Upper lobe of right lung (tissue), 1 donor: ENCODE measurements at places on chromosomes 11 and 22. TPM values are rescaled to one million over a fixed set of nuclear protein-coding genes. Genes with fewer than 3 reads are reported as not detected.

GRCh38 chr11:7252683-7253213 is 1.0 kb downstream of the SYT9 start:
- H3K4me1 ChIP-seq, result peaks cover 7% of the 10 kb centered on the region
- H3K36me3 ChIP-seq, result no peaks in the 10 kb centered on the region
- DNase-seq, result peak; percentile 56
- H3K4me3 ChIP-seq, result peak overlapping the region; percentile 50
- H3K27ac ChIP-seq, result no peak overlapping the region

RAB36 gene
- total RNA-seq, result 3.8 TPM

DNA sequence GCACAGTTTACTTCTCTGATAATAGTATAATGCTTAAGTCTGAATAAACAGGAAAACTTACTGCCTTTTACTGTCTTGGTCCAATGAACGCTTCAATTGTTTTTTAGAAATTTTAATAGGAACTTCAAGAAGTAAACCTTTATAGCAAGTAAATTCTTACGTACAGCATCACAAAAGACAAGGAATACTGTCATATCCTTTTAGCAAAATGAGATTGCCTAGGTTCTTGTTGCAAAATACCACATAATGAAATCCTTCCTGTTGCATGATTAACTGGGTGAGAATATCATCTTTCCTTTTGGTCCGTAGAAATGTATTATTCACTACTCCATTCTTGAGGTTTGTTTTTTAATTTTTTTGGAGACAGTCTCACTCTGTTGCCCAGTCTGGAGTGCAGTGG is 22.3 kb upstream of the HIKESHI start:
- H3K4me3 ChIP-seq, result no peak overlapping the region
- H3K27ac ChIP-seq, result no peak overlapping the region
- peaks cover 15% of the 10 kb centered on the region for H3K4me1 ChIP-seq
- H3K27me3 ChIP-seq, result no peaks in the 10 kb centered on the region
- H3K36me3 ChIP-seq, result peaks cover 33% of the 10 kb centered on the region

PANX2 gene
- total RNA-seq, result 3.0 TPM

SYTL2 gene
- total RNA-seq, result 36.5 TPM

DNA sequence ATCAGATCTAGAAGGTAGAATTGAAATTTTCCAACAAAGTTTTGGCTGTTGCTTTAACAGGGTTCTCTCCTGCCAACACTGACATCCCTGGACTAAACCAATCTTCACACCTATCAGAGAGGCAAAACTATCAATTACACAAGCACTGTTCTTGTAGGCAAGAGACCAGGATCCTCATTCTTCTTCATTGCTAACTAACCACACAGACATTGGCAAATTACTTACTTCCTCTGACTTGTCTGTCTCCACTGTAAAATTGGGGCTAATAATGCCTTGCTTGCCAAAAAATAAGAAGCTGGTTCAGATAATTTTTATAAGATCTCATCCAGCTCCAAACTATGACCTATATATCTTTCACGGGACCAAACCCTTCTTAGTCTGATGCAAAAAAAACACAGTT is 93.8 kb upstream of the DDI1 start:
- no peaks in the 10 kb centered on the region for H3K27me3 ChIP-seq
- H3K36me3 ChIP-seq, result no peaks in the 10 kb centered on the region
- no peak overlapping the region for H3K27ac ChIP-seq

- H3K27ac ChIP-seq, result no peak overlapping the region
- no peak overlapping the region for H3K4me3 ChIP-seq
- DNase-seq, result no peak
- H3K4me1 ChIP-seq, result peaks cover 11% of the 10 kb centered on the region
- no peaks in the 10 kb centered on the region for H3K36me3 ChIP-seq
Measured at GRCh38 chr11:11532574-11532973, 89.2 kb downstream of the GALNT18 start.

DNA sequence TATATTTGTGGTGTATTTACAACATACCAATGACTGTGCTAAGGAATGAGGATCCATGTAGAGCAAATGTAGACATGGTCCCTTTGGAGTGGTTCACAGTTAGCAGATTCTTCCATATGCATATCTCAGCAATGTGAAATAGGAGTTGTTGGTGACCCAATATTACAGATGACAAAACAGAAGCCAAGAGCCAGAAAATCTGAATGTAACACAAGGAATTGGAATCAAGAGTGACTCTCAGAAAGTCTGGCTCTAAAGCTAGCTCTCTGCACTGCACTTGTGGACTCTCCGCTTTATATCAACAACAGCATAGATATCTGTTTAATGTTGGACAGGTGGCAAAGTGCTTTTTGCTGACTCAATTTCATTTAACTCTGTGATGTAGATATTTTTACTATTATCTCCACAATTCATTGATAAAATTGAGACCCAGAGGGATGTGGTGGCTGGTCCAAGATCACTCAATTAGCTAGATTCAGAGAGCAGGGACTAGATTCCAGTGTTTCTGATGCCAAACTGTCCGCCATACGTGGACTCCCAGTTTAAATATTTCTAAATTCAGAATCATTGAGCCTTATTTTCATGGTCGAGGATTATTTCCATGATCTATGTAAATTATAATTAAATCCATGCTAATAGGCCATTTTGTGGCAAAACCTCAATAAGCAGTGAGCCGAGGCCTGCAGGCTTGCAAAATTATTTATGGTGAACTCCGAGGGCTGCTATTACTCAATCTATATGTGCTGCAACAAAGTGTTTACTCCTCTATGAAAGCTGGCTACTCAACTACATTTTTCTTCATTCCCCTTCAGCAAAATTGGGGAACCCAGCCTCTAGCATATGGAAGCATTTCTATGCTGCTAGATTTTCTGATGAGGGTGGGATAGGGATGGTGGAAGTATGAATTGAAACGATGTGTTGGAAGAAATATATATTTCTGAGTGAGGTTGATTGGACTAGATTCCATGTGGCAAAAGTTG is 21.1 kb upstream of the TENM4 start:
- H3K4me3 ChIP-seq, result no peak overlapping the region
- DNase-seq, result no peak
- H3K27ac ChIP-seq, result no peak overlapping the region
- H3K27me3 ChIP-seq, result no peaks in the 10 kb centered on the region
- no peaks in the 10 kb centered on the region for H3K36me3 ChIP-seq

DNA sequence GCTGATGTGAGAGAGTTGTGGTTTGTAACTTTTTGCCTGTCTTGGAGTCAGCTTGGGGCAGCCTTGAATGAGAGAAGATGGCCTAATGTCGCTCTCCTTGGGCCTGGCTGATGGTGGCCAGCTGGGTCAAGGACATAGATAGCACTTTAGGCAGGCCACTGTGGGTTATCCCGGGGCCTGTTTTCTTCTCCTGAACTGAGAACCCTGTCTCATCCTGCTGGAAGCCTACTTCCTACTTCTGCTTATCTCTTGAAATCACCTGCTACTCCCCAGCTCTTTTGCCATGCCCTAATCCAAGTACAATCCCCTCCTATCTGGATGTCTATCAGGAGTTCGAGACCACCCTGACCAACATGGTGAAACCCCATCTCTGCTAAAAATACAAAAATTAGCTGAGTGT is 49.5 kb downstream of the OSBP2 start:
- H3K4me3 ChIP-seq, result no peak overlapping the region
- no peaks in the 10 kb centered on the region for H3K4me1 ChIP-seq
- H3K36me3 ChIP-seq, result no peaks in the 10 kb centered on the region
- no peaks in the 10 kb centered on the region for H3K27me3 ChIP-seq

CHADL gene
- total RNA-seq, result 3.4 TPM

- no peak overlapping the region for H3K27ac ChIP-seq
- H3K4me1 ChIP-seq, result no peaks in the 10 kb centered on the region
- H3K27me3 ChIP-seq, result peaks cover 3% of the 10 kb centered on the region
- no peaks in the 10 kb centered on the region for H3K36me3 ChIP-seq
Measured at GRCh38 chr22:49240016-49240380, 587.7 kb downstream of the BRD1 start.

- H3K4me1 ChIP-seq, result no peaks in the 10 kb centered on the region
- DNase-seq, result no peak
- no peak overlapping the region for H3K27ac ChIP-seq
- no peak overlapping the region for H3K4me3 ChIP-seq
- no peaks in the 10 kb centered on the region for H3K36me3 ChIP-seq
Measured at GRCh38 chr11:12362857-12363256, 14.5 kb upstream of the PARVA start.

GRCh38 chr22:24567668-24568067 is 11.9 kb downstream of the SNRPD3 start:
- H3K27me3 ChIP-seq, result no peaks in the 10 kb centered on the region
- DNase-seq, result no peak
- H3K4me1 ChIP-seq, result peaks cover 31% of the 10 kb centered on the region
- H3K4me3 ChIP-seq, result no peak overlapping the region
- H3K36me3 ChIP-seq, result peaks cover 55% of the 10 kb centered on the region

SAA1 gene
- total RNA-seq, result 13.3 TPM

GRCh38 chr11:125451400-125452124 is 44.5 kb downstream of the FEZ1 start:
- DNase-seq, result peak; percentile 71
- no peaks in the 10 kb centered on the region for H3K27me3 ChIP-seq
- no peaks in the 10 kb centered on the region for H3K36me3 ChIP-seq
- H3K4me1 ChIP-seq, result peaks cover 16% of the 10 kb centered on the region
- peak overlapping the region; percentile 24 for H3K27ac ChIP-seq
- H3K4me3 ChIP-seq, result no peak overlapping the region

MRGPRX3 gene
- total RNA-seq, result not detected

DNA sequence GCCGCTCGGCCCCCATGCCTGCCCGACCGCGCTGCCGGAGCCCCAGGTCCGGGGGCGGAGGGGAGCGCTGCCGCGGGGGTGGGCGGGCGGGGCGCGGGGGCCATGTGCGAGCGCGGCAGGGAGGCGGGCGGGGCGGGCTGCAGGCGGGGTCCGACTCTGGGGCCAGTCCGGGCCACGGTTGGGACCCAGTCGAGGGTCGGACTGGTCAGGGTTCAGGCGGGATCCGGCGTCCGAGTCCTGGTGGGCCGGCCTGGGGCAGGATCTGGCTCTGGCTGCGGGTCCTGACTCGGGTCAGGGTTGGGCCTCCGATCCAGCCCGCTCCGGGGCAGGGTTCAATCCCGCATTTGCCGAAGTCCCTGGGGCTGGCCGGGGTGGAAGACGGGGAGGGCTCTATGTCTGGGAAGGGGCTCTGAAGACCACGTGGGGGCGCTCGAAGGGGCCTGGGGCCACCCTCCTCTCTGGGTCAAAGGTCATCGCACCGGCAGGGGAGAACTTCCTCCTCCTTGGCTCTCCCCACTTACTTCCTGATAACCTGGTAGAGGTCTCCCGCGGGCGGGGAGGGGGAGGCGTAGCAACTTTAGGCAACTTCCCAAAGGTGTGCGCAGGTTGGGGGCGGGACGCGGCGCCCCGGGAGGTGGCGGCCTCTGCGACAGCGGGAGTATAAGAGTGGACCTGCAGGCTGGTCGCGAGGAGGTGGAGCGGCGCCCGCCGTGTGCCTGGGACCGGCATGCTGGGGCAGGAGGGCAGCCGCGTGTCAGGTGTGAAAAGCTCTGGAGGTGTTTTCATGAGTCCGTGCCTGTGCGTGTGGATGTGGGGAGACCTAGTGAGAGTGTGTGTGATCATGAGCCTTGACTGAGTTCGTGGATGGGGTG is 603 bp downstream of the ESRRA start:
- no peaks in the 10 kb centered on the region for H3K27me3 ChIP-seq
- H3K4me1 ChIP-seq, result peaks cover 18% of the 10 kb centered on the region
- peaks cover 7% of the 10 kb centered on the region for H3K36me3 ChIP-seq
- H3K4me3 ChIP-seq, result peak overlapping the region; percentile 70
- H3K27ac ChIP-seq, result peak overlapping the region; percentile 85

DNA sequence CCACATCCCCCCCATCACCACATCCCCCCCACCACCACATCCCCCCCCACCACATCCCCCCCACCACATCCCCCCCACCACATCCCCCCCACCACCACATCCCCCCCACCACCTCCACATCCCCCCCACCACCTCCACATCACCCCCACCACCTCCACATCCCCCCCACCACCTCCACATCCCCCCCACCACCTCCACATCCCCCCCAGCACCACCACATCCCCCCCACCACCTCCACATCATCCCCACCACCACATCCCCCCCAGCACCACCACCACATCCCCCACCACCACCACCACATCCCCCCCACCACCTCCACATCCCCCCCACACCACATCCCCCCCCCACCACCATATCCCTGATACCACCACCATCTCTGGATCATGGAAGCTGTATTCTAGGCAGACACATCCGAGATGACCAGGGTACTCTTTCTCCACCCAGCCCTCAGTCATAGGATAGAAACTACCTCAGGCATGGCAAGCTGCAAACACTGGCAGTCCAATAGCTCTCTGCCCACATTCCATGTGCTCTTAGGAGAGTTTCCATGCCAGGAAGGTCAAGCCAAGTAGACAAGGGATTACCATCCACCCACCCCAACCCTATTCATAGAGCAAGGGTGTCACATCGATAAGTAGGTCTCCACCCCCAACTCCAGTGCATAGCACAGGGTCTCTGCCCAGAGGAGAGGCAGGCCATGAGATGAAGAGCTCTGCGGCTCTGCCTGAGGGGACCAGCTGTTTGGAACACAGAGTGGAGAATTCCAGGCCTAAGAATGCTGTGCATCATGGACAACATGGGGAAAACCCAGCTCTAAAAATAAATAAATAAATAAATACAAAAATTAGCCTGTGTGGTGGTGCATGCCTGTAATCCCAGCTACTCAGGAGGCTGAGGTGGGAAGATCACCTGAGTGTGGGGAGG is 33.0 kb upstream of the TEAD1 start:
- no peaks in the 10 kb centered on the region for H3K4me1 ChIP-seq
- H3K27me3 ChIP-seq, result no peaks in the 10 kb centered on the region
- no peaks in the 10 kb centered on the region for H3K36me3 ChIP-seq
- no peak overlapping the region for H3K27ac ChIP-seq

DNA sequence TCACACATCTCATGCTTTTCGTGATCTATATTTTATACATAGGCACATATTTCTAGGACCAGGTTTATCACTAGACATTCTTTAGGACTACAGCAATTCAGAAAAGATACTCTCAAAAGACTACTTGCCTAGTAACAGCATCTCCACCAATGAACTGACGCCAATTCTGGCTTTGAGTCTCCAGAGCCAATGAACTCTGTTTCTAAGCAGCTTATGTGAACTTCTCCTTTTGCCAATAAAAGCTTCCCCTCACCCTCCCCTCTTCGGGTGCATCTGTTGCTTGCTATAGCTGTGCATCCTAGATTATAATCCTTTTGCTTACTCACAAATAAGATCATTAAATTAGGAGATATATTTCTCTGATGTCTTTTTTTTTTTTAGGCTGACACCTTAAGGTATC is 11.4 kb upstream of the ANKK1 start:
- H3K4me3 ChIP-seq, result no peak overlapping the region
- no peaks in the 10 kb centered on the region for H3K4me1 ChIP-seq
- no peak overlapping the region for H3K27ac ChIP-seq
- no peaks in the 10 kb centered on the region for H3K36me3 ChIP-seq
- H3K27me3 ChIP-seq, result no peaks in the 10 kb centered on the region

MUC5AC gene
- total RNA-seq, result not detected

GRCh38 chr11:3195251-3196160 is 23.1 kb downstream of the MRGPRG start:
- H3K4me3 ChIP-seq, result no peak overlapping the region
- H3K36me3 ChIP-seq, result no peaks in the 10 kb centered on the region
- no peak overlapping the region for H3K27ac ChIP-seq
- peaks cover 6% of the 10 kb centered on the region for H3K27me3 ChIP-seq

- no peak overlapping the region for H3K4me3 ChIP-seq
- no peaks in the 10 kb centered on the region for H3K36me3 ChIP-seq
- H3K4me1 ChIP-seq, result no peaks in the 10 kb centered on the region
Measured at GRCh38 chr22:24758164-24758799, 16.2 kb downstream of the PIWIL3 start.
